ENCODE measurements at places on chromosomes 13 and 19.

- DNase-seq, result no peak
These were observed 372.7 kb downstream of the ZNF536 start for GRCh38 chr19:30744741-30745475.

DNA sequence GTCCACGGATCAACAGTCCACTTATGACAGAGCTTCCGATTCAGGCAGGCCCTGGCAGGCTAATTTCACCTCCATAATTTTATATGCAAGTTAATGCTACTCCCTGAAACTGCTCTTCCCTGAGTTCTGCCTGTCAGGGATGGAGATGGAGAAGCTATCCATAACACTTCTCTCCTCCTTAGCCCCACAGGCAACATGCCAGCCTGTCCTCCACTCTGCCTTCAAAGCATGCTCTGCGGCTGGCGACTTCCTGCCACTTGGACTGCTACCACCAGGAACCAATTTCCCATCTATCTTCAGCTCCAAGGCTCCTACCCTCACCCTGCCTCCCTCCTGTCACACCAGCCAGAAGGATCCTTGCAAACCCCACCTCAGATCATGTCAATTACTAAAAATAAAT is 35.4 kb downstream of the GSX1 start:
- no peak for DNase-seq

DNA sequence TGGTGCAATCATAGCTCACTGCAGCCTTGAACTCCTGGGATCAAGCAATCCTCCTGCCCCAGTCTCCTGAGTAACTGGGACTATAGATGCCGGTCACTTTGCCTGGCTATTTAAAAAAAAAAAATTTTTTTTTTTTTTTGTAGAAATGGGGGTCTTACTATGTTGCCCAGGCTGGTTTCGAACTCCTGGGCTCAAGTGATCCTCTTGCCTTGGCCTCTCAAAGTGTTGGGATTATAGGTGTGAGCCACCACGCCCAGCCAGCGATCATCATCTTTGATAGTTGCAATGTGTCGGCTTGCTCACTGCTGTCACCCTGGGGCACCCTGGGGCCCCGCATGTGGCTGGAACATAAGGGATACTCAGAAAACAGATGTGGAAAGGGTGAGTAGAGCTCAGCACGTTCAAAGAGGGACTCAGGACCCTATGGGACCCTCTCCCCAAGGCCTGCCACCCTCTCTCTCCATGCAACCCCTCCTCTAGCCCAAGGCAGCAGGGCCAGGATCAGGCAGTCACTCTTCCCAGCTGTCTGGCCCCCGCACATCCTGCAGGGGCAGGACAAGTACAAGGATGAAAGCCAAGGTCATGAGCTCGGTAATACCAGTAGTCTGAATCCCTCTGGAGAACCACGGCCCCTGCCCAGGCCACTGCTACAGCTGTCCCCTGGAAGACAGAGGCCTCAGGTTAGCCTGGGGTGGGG is 6.5 kb upstream of the CCL25 start:
- DNase-seq, result no peak

- no peak for DNase-seq
These were observed 5.8 kb downstream of the CEBPA start for GRCh38 chr19:33296488-33296971.

DNA sequence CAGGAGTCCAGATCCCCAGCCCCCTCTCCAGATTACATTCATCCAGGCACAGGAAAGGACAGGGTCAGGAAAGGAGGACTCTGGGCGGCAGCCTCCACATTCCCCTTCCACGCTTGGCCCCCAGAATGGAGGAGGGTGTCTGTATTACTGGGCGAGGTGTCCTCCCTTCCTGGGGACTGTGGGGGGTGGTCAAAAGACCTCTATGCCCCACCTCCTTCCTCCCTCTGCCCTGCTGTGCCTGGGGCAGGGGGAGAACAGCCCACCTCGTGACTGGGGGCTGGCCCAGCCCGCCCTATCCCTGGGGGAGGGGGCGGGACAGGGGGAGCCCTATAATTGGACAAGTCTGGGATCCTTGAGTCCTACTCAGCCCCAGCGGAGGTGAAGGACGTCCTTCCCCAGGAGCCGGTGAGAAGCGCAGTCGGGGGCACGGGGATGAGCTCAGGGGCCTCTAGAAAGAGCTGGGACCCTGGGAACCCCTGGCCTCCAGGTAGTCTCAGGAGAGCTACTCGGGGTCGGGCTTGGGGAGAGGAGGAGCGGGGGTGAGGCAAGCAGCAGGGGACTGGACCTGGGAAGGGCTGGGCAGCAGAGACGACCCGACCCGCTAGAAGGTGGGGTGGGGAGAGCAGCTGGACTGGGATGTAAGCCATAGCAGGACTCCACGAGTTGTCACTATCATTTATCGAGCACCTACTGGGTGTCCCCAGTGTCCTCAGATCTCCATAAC is at the start of gene APOE:
Gene APOE (plus strand): TSS at position 360 of the 724 bp plus-strand sequence. CDS start 829 bp downstream, outside the sequence.
- DNase-seq, result no peak

All from dermis blood vessel endothelial cell (primary cell).